Left lung (tissue), 14 donors: ENCODE measurements at places on chromosomes 12 and 14. TPM values are rescaled to one million over a fixed set of nuclear protein-coding genes. Genes with fewer than 3 reads are reported as not detected.

GRCh38 chr12:44546060-44546459 is 330.1 kb downstream of the NELL2 start:
- DNase-seq = no peak

- DNase-seq = no peak
Observed at GRCh38 chr12:51389302-51389999, 1.8 kb downstream of the GALNT6 start.

- DNase-seq = no peak
Observed at GRCh38 chr14:34113005-34113511, 162.2 kb upstream of the EGLN3 start.

GRCh38 chr12:2503036-2503435 is 291.7 kb upstream of the FKBP4 start:
- DNase-seq = no peak

DNA sequence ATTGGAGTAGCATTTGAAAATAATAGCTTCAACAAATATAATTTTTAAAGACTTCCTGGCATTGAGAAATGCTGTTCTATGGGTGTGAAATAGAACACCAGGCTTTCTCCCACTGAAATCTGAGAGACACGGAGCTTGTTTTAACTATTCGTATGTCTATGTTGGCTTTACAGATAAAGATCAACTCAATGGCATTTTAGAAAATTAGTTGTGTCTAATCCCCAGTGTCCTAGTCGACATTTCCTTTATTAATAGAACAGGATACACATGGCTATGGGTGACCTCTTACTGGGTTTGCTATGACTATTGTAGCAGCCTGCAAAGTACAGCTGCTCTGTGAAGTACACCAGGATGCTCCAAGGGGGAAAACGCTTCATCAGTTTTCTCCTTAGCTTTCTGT is 159.3 kb downstream of the SLC25A21 start:
- DNase-seq = no peak

Gene ITGB7
- polyA plus RNA-seq = 2.8 TPM

Gene OTOGL
- 0.46 TPM for polyA plus RNA-seq

Gene COQ10A
- 13.7 TPM for polyA plus RNA-seq

Gene OR10G2
- polyA plus RNA-seq = not detected

Gene PRKD1
- polyA plus RNA-seq = 23.8 TPM
